WTC11 (cell line): ENCODE measurements at places on chromosomes 11 and 22. TPM values are rescaled to one million over a fixed set of nuclear protein-coding genes. Genes with fewer than 3 reads are reported as not detected.
A peak's percentile ranks its signal among the peaks of the same experiment; 100 is the strongest.

DNA sequence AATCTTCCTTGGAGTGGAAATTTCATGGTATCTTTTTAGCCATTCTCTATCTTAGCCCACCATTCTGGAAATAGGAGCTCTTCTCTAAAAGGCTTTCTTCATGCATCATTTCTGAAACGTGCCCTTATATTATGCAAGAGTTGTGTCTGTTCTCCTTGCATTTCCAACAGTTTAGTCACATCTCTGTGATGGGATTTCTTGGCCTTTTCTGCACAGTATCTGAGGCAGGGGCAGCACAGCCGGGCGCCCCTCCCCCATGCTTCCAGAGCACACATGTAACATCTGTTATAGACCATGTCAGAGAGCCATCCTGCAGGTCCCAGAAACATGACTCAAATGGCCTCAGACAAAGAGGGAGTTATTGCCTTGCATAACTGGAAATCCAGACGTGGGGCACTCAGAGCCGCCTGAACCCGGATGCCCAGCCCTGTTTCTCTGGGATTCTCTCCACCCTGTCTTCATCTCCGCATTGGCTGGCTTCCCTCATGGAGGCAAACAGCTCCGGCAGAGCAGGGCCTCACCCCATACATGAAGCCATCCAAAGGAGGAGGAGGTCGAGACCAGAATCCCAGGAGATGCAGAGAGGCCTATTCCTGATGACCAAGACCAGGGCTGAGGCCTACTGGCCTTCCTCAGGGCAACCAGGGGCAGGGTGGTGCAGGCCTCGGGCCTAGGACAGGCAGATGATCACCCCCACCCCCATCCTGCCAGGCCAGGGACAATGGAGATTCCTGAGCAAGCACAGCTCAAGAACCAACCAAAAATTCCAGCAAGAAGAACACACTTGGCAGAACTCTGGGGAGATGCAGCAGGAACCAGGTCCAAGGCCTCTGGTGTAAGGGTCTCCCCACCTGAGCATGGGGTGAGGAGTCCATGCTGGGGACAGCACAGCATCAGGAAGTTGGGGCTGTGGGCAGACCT lies 61.3 kb downstream of the IGLL5 start:
- H3K4me1 ChIP-seq: no peaks in the 10 kb centered on the region
- H3K27ac ChIP-seq: no peak overlapping the region
- DNase-seq: no peak
- no peaks in the 10 kb centered on the region for H3K36me3 ChIP-seq
- no peak overlapping the region for H3K4me3 ChIP-seq
- H3K27me3 ChIP-seq: peaks cover 65% of the 10 kb centered on the region

Gene DNAJB7
- total RNA-seq: not detected in 3 replicates

- no peak for DNase-seq
- peaks cover 2% of the 10 kb centered on the region for H3K36me3 ChIP-seq
- H3K27ac ChIP-seq: no peak overlapping the region
These were observed 129.0 kb downstream of the TBC1D22A start for GRCh38 chr22:46891382-46891951.

Gene ARHGEF12
- total RNA-seq: 32.0 to 35.8 TPM (median 32.2 TPM) in 3 replicates

DNA sequence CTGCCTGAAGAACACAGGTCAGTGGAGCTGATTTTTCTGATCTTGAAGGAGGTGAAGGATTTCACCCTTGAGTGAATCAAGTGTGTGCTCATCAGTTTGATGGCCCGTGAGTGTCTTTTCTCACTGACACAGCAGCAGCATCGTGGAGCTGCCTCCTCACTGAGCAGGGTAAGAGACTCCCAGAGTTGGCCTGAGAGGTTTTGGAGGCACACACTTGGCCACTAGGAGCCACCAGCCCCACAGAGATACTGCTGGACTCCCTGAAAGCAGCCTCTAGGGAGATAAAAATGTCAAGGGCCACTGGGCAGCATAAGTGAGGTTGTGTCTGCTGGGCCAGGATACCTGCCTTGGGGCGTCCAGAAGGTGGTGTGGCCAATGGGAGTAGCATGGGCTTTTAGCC lies 245.4 kb downstream of the GRIK4 start:
- no peak for DNase-seq
- H3K4me3 ChIP-seq: no peak overlapping the region
- H3K27me3 ChIP-seq: peaks cover 11% of the 10 kb centered on the region
- H3K27ac ChIP-seq: no peak overlapping the region

DNA sequence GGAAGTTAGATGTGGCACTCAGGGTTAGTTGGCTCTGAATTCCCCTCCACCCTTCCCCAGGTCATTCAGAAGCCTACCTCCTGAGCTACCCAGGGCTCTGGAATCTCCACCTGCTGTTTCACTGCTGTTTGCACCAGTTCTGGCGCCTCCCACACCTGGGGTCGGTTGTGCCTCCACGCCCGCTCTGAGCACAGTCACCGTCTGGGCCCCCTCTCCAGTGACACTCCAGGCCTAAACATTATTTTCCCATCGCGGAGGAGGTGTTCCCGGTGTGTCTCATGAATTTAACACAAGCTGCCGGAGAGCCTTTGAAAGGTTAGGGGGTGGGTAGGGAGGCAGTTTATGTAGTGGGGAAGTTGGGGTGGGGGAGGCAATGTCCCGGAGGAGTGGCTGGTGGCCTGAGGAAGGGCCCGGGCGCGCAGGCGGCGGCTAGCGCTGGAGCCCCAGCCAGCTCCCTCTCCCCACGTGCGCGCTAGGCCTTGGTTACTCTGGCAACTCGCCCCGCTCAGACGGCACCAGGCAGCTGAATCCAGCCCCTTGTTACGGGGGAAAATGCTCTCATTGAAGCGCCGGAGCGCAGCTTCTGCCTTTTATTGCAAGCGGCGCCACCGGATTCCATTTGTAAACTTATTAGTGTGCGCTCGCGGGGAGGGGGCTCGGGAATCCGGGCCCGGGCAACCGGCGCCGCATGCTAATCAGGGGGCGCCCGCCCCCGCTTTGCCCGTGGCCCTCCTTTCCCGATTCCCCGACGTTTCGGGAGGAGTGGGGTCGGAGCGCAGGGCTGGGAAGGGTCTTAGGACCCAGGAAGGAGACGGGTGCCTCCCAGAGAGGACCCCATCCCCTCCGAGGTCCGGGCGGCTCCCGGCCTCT lies 52.4 kb downstream of the GRIK4 start:
- H3K4me1 ChIP-seq: peaks cover 35% of the 10 kb centered on the region
- H3K27ac ChIP-seq: no peak overlapping the region
- no peaks in the 10 kb centered on the region for H3K36me3 ChIP-seq

DNA sequence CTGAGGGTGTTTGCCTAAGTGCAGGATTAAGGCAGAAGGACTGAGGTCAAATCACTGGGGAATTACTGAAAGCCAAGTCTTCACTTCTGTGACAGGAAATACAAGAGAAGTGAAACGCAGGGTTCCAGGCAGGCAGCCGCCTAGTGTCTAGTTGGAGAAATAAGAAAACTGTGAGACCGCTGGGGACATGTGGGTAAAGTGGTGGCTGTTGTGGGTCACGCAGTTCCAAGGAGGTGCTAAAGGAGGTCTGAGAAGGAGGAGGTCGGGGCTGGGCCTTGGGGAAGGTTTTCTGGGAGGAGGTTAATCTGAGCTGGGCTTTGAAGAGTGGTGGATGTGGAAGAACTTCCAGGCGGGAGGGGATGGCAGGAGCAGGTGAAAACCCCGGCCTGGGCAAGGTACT lies 11.2 kb downstream of the MCM5 start:
- no peaks in the 10 kb centered on the region for H3K27me3 ChIP-seq
- DNase-seq: no peak
- H3K4me1 ChIP-seq: no peaks in the 10 kb centered on the region
- peak overlapping the region; percentile 4; the same call in 1 of the 2 replicates for H3K27ac ChIP-seq
- peaks cover 92% of the 10 kb centered on the region for H3K36me3 ChIP-seq

- H3K4me3 ChIP-seq: no peak overlapping the region
- H3K27ac ChIP-seq: no peak overlapping the region
- no peaks in the 10 kb centered on the region for H3K36me3 ChIP-seq
- H3K27me3 ChIP-seq: no peaks in the 10 kb centered on the region
- no peak for DNase-seq
These were observed 76.1 kb downstream of the SOX6 start for GRCh38 chr11:16280256-16280682.

Gene BRMS1
- 37.0 to 44.5 TPM (median 40.8 TPM) in 3 replicates for total RNA-seq

DNA sequence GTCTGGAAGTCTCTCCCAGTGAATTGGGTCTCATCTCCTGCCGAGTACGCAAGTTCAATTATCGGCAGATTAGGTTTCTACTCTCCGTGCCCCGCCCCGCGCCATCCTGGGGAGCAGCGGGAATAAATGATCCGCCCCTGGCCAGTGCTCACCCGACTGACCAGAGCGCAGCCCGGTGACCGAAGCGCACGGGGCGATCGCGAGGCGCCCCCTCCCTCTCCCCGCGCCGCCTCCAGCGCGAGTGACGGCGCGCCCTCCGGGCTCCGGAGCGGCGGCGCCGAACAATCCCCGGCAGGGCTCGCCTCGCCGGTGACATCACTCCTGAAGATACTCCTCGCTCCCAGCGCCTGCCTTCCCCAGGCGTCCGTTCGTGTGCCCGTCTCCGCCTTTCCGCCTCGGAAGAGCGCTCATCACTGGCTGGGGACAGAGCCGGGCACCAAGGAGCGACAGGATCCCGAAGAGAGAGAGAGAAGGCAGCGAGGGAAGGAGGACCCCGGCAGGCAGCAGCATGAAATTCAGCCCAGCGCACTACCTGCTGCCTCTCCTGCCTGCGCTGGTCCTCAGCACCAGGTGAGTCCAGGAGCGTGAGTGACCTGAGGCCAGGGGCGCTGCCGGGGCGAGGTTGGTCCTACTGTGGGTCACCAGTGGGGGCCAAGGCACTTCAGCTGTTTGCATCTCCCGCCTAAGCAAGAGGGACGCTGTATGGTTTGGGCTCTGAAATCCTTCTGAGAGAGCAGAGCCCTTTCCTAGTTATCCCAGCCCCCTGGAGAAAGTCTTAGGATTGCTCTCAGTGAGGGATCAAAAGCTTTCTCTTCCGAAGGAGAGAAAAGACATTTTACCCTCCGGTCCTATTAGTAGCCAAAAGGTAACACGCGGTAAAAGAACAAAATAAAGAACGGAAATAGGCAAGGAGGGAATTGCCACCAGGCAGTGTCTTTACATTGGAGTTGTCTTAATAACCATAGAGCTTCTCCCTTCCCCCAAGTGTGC lies at the start of gene LUZP2:
Gene LUZP2, plus strand, starts transcription at position 318 of the 990 bp plus-strand sequence.
- peaks cover 46% of the 10 kb centered on the region for H3K27me3 ChIP-seq
- peak; percentile 65 for DNase-seq
- no peak within 1 kb of the TSS for H3K27ac ChIP-seq
- peak within 1 kb of the TSS; percentile 88 for H3K4me3 ChIP-seq
- H3K36me3 ChIP-seq: no peaks in the 10 kb centered on the region

Gene GLB1L3
- 34.6 to 50.2 TPM (median 35.9 TPM) in 3 replicates for total RNA-seq

- H3K36me3 ChIP-seq: peaks cover 13% of the 10 kb centered on the region
- no peaks in the 10 kb centered on the region for H3K4me1 ChIP-seq
- H3K27me3 ChIP-seq: peaks cover 3% of the 10 kb centered on the region; the same call in 1 of the 2 replicates
- H3K4me3 ChIP-seq: no peak overlapping the region
- DNase-seq: no peak
These were observed 95.3 kb upstream of the USP47 start for GRCh38 chr11:11746449-11746848.

Gene HBE1
- 1.5 to 3.1 TPM (median 1.7 TPM) in 3 replicates for total RNA-seq

GRCh38 chr11:122362381-122362780 lies 246.4 kb upstream of the BLID start:
- H3K36me3 ChIP-seq: peaks cover 8% of the 10 kb centered on the region
- H3K4me1 ChIP-seq: peaks cover 18% of the 10 kb centered on the region
- DNase-seq: no peak
- no peak overlapping the region for H3K27ac ChIP-seq
- no peak overlapping the region for H3K4me3 ChIP-seq

DNA sequence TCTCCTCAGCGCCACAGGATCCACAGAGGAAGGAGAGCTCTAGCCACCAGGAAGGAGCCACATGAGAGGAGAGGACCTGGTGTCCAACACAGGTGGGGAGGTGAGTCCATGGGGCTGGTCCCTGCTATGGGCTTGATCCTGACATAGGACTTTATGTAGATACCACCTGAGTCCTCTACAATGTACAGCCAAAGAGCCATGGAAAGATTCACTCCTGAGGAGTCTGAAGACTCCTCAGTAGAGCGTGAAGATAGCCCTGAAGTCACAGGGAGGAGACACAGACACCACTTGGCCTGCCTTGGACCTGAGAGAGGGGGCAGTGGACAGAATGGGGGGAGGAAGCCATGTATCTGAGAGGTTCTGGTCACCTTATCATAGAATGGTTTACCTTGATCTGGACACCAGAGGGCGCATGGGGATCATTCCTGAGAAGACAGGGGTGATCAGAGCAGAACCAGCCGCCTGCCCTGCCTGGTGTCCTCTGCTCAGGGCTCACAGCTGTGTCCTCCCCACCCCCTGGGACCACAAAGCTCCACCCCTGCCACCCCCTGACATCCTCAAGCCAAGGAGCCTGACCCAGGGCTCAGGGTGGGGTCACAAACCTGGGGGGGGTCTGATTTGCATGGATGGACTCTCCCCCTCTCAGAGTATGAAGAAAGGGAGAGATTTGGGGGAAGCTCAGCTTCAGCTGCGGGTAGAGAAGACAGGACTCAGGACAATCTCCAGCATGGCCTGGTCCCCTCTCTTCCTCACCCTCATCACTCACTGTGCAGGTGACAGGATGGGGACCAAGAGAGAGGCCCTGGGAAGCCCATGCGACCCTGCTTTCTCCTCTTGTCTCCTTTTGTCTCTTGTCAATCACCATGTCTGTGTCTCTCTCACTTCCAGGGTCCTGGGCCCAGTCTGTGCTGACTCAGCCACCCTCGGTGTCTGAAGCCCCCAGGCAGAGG lies 77.0 kb downstream of the ZNF280B start:
- 0 out of 2 replicates have a peak, but pooled peaks cover 3% of the 10 kb centered on the region for H3K4me1 ChIP-seq
- peaks cover 100% of the 10 kb centered on the region for H3K27me3 ChIP-seq
- H3K36me3 ChIP-seq: no peaks in the 10 kb centered on the region
- H3K4me3 ChIP-seq: no peak overlapping the region

DNA sequence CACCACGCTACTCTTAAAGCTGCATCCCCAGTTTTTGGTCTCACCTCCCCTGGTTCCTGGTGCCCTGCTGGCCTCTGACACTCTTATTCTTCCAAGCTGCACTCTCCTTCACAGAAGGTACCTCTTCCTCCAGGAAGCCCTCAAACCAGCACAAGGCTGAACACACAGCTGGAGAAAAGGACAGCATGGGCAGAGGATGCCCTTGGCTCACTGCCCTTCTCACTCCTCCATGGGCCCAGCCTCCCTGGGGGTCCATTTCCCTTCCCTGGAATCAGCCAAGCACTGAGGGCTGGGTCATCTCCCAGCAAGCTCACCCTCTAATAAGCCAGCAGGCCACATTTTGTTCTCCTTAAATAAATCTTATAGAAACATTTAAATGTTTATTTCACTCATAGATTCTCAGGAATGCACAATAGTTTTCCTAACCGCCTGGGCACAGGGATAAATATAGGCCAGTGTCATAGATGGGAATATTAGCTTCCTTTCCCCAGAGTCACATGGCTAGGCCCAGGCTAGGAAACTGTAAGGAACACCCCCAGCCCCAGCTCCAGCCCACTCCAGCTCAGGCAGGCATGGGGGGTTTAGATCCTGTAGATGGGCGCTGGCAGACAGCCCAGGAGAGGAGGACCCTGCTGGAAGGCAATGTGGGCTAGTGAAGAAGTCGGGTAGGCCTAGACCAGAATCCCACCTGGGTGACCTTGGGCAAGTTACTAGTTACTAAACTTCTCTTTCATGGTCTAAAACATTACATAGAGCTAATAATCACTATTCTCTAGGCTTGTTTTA lies 51.5 kb downstream of the IRAG1 start:
- H3K27me3 ChIP-seq: no peaks in the 10 kb centered on the region
- no peak overlapping the region for H3K27ac ChIP-seq
- no peaks in the 10 kb centered on the region for H3K36me3 ChIP-seq
